Central memory CD8-positive, alpha-beta T cell (primary cell): ENCODE measurements at places on chromosomes 1 and 21.

- DNase-seq: peak; percentile 94
Observed at GRCh38 chr1:203861379-203862184, at the start of gene SNRPE. Gene SNRPE, plus strand, starts transcription at chr1:203861599. Its CDS starts 61 bp downstream, at chr1:203861660.

DNA sequence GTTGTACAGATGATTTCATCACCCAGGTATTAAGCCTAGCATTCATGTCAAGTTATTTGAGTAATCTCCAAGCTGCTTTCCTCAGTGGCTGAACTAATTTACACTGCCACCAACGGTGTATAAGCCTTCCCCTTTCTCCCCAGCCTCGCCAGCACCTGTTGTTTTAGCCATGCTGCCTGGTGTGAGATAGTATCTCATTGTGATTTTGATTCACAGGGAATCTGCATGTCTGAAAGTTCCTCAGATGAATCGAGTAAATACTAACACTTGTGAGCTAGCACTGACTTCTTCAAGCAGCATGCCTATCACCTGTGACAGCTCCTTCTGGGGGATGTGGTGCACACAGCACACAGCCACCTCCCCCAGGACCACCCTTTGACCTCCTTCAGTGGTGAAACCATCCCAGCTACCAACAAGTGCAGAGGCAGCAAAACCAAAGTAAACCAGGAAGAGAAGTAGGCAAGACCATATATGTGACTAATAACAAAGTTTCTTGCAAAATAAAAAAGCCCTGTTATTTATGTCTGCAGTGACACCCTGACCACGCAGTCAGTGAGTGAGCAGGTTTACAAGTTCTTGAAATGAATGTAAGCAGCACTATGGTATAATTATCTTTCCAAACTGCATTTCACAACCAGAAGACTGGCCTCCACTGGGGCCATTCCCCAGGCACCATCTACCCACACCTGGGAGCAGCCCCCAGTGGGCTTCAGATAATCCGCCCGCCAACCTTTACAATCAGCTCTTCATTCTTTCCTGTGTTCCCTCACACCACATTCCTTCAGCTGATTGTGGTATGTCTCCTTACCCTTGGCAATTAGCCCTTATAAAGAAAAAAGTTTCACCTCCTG lies 173.8 kb downstream of the ETS2 start:
- no peak for DNase-seq

GRCh38 chr1:27607239-27607804 lies 3.4 kb upstream of the AHDC1 start:
- no peak for DNase-seq

DNA sequence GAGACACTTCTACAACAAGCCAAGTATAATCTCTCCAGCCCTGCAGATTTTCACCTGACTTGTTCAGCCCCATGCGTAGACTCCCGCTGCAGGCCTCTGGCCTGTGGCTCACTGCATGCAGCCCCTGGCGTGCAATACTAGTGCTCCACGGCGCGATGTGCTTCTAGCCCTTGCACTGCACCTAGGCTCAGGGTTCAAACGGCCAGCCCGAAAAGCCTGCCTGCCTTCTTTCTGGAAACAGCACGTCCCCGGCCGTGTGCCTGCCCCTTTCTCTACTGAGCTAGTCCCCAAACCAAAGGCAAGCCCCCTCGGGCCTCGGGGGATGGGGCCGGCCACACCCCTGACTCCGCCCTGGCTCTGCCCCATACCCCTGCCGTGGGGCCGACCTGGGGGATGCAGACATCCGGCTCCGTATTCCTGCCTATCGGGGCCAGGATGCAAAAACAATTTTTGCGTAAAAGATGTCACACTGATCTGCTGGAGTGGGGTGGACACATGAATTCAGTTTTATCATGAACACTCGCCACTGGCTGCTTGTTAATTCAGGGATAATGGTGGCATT lies 26.3 kb upstream of the TRAPPC10 start:
- DNase-seq: no peak

DNA sequence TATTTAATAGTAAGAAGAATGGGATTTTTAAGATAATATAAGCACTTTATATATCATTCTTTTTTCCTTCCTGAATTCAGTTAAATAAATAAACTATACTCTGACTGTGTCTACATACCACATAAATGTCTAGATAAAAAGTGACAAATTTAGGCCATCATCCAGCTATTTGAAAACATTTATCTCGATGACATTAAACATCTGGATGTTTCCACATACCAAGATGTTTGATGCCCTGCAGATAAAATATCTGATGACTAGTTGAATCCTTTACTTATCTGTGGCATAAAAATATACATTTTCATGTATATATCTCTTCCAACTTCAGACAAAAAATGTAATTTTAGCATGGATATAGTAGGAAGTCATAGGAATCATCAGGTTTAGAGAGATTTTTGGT lies 348.3 kb downstream of the DPYD start:
- DNase-seq: no peak

- DNase-seq: no peak
Observed at GRCh38 chr1:32180186-32181060, 948 bp downstream of the TXLNA start.

- DNase-seq: no peak
Observed at GRCh38 chr1:68087184-68087583, 36.8 kb upstream of the DIRAS3 start.

GRCh38 chr1:216804111-216804510 lies 80.9 kb upstream of the ESRRG start:
- DNase-seq: no peak

DNA sequence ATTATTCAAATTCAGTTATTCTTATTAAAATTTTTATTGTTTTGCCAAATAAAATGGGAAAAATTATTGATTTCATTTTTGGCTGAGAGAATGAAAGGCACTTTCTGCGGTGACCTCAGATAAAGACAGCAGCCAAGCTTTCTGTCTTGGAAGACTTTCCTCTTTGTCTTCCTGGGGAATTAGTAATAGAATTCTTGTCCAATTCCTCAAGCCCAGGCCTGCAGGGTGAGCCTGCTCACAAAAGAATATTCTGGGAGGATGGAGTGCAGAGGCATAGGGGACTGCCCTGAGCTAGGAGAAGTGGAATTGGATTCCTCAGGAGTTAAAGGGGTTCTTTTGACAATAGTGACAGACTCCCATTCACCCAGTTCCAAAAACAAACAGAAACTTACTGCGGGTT lies 614.5 kb upstream of the ADGRL2 start:
- DNase-seq: no peak

DNA sequence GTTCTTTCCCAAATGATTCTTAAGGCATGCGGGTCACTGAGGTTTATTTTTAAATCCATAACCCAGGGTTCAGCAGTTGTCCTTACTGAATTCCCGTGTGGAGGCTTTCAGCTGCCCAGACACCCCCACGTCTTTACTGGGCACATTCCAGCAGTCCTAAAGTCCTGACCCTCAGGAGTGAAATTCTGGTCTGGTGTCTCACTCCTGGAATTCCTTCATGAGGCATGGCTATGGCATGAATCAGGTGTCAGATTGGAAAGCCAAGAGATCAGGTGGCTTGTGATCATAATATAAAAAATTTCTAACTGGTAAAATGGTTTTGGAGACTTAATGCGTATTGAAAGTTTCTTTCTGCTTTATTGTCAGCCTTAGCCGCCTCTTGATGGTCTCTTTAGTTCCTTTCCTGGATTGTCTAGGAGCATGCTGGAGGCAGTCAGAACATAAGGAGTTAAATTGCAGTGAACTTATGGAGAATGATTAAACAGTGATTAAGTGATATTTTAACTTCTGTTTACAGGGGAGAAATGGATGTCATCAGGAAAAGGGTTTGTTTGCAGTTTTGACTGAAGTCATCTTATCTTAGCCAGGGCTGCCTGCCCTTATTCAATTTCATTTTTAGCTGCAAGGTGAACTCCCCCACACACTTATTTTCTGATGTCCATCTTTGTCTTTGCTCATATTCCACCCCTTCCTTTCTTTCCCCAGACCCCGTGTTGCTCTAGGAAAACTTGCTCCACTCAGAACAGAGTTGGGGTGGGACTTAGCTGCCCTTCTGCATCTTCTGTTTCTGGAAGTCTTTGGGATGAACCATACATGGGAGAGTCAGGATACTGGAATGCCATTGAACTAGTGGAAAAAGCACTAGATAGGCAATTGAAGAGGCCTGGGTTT lies 25.7 kb upstream of the MACF1 start:
- DNase-seq: no peak

DNA sequence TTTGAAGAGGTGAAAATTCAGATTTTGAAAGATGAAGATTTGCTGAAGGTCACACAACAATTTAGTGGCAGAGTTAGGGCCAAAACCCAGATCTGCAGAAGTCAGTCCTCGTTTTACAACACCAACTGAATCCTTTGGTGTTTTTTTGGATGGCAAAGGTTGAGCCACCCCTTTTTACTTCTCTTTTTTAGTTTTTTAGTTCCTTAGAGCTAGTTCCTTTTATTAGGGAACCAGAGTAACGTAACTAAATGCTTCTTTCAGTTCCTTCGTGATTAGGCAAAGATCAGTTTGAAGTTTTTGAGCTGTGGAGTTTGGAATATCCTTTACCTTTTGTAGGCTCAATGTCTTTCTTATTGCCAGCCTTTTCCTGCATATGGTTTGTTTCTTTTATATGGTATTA lies 67.9 kb upstream of the ARID1A start:
- DNase-seq: no peak
